ENCODE measurements at places on chromosomes 6 and 20.

DNA sequence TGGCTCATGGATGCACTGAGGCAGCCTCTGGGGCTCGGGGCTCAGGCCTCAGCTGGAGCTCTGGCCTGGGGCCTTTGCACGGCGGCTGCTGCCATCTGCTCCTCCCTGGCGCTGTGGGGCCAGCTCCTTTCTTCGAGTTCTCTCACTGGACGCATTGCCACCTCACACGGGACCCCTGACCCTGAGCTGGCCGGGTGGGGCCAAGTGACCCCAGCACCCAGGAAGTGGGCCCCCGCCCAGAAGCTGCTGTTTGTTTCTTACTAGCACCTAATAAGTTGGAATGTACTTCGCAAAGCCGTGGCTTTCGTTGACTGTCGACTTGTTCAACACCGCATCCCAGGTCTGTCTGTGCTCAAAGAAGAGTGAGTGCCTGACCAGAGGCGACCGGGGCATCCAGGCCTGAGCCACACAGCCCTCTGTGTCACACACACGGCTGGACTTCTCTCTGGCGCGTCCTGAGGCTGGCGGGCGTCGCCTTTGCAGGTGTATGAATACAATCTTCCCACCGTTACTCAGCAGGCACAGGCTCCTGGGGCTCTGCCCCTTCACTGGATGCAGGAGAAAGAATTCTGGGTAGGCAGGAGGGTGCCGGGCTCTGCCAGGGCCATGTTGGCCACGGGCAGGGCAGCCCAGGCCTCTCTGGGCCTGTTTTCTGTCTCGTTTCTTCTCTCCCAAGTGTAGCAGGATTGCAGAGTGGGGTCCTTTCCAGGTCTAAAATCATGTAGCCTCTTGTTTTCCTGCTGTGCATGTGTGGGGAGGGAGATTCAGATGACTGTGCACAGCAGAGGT is 112.9 kb downstream of the DLL1 start:
- no peak for DNase-seq

GRCh38 chr6:38554014-38554413 is 85.7 kb downstream of the BTBD9 start:
- no peak for DNase-seq

GRCh38 chr6:21808551-21809242 is 215.1 kb downstream of the SOX4 start:
- no peak for DNase-seq

- no peak for DNase-seq
Measured at GRCh38 chr20:62142252-62143080, 728 bp downstream of the PSMA7 start.

- no peak for DNase-seq
Measured at GRCh38 chr20:57440678-57441509, 49.7 kb downstream of the RBM38 start.

- peak; percentile 48 for DNase-seq
Measured at GRCh38 chr6:524803-525202, 132.1 kb downstream of the HUS1B start.

DNA sequence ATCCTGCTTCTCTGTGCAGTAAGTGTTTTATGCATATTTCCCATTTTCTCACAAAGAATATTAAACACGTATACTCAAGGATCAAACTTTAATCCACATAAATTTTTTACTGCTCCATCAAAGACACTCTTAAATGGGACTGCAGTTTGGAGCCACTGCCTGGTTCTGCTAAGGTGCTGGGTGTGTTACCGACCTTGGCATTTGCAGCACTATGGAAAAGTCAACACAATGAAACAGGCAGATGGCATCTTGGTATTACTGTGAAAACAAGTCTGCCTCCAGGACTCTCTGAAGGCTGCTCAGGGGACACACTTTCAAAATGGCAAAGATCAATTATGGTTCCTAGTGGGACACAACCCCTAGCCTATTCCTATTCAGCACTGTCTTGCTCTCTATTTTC is 17.3 kb upstream of the HLA-G start:
- no peak for DNase-seq

DNA sequence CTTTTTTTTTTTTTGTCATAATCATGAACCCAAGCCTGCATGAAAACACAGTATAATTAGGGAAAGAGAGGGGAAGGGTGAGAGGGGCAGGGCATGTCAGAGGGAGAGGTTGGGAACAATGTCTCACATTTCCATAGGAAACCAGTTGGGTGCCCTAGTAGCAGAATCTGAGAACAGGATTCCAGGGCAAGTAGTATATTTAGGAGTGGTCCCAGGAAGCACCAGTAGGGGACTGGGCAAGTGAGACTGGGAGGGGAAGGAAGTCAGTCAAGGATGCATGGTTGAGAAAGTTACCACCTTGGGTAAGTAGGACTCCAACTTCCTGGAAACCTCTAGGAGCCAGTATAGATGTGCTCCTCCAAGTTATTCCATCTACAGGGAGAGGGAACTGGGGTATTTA is 88.6 kb upstream of the MAFB start:
- DNase-seq, result no peak

- no peak for DNase-seq
Measured at GRCh38 chr6:13331516-13332348, 3.4 kb upstream of the TBC1D7 start.

DNA sequence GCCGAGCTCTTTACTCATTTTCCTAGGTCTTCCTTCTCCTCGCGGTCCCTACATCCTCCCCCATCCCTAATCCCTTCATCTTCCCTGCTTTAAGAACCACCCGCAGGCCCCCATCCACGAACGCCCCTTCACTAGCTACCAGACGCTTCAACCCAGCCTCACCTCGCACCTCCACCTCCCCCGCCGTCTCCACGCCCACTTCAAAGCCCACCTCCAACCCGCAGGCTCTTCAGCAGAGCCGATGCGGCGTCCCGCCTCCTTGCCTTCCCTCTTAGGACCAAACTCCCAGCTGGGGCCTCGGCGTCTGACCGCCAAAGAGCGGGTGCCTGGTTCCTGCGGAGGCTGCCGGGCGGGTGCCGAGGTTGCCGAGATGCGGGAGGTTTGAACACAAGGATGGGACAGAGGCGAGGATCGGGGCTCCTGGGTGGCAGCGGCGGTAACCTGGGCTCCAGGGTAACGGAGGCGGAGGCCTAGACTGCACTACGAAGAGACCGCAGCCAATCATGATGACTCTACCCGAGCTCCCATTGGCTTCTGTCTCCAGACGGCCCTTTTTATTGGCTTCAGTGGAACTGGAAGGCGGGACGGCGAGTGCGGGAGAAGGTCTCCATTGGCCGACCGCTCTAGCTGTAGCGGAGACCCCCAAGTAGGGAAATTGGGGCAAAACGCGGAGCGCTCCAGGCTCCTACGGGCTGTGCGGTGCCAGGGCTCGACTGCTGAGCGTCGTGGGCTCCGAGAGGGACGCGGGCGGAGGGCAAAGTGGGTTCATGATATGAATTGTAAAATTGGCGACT is at the start of gene LCA5:
Gene LCA5, minus strand, starts transcription at position 477 of the 794 bp plus-strand sequence. CDS start 18,536 bp downstream, outside the sequence.
- peak; percentile 86 for DNase-seq
